ENCODE measurements at places on chromosomes 13 and 19. TPM values are rescaled to one million over a fixed set of nuclear protein-coding genes. Genes with fewer than 3 reads are reported as not detected.

GRCh38 chr19:58277748-58278540 is 811 bp upstream of the ZNF8 start:
- peak; percentile 18 for DNase-seq

- no peak for DNase-seq
Observed at GRCh38 chr19:2327773-2328400, 499 bp downstream of the LSM7 start.

- no peak for DNase-seq
Observed at GRCh38 chr13:91632086-91632485, 233.7 kb downstream of the GPC5 start.

LGALS14 gene
- not detected for polyA plus RNA-seq

LRRC4B gene
- polyA plus RNA-seq = 8.7 TPM
